ENCODE measurements at places on chromosomes 6 and 20.

- no peak for DNase-seq
Measured at GRCh38 chr6:25312703-25313102, 33.5 kb downstream of the CARMIL1 start.

DNA sequence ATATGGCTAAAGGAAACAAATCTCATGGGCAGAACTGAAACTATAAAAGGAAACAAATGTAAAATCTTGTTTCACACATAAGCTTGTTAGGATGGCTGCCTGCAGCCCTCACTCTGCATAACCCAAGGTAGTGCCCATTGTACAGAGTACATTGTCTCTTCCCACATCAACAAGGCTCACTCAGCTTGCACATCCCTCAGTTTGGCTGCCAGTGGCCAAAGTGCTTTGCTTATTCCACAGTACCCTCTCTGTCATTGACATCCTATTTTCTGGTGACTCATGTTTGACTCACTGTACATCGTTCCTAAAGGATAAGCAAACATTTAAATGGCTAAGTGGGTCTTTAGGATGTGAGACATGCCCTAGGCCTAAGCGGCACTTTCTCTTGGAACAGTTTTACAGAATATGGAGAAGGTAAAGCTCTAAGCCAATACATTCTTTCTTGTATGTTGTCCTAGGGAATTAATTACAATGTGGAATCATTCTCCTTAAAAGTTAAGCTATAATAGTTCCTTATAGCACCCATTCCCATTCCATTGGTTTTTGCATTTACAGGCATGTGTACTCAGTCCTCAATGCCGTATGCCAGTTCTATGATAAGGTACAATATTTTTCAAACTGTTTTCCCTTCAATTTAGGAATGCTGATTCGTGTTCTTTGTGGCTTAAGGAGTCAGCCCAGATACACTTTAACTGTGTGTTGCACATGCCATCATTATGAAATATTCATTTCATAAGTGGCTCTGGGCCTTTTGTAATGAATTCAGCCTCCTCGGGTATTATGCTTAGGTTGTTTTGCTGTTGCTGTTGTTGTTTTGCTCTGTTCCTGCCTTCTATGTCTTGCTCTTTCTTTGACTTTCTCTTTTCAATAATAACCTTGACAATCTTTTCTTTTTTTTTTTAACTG, 5.5 kb downstream of the ANKEF1 start:
- DNase-seq: no peak

GRCh38 chr6:4610256-4610655, 165.9 kb upstream of the CDYL start:
- no peak for DNase-seq

GRCh38 chr6:11366183-11366933, 133.9 kb upstream of the NEDD9 start:
- DNase-seq: no peak

DNA sequence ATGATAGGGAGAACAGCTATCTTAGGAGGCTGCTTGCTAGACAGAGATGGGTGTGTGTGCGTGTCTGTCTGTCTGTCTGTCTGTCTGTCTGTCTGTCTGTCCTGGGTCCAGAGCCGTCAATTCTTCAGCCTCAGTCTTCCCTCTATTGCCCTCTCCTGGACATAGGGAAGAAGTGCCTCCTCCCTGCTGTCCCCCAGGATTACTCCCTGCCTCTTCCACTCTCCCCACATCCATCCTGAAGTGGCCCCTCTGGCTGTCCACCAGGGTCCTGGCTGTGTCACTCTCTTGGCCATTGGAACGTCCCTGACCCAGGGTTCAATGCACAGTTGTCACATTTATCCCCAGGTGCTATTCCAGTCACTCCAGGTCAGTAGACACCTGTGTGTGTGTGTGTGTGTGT, 10.2 kb downstream of the TREML2 start:
- DNase-seq: no peak

- no peak for DNase-seq
Measured at GRCh38 chr20:34569598-34569997, 11.1 kb downstream of the MAP1LC3A start.

DNA sequence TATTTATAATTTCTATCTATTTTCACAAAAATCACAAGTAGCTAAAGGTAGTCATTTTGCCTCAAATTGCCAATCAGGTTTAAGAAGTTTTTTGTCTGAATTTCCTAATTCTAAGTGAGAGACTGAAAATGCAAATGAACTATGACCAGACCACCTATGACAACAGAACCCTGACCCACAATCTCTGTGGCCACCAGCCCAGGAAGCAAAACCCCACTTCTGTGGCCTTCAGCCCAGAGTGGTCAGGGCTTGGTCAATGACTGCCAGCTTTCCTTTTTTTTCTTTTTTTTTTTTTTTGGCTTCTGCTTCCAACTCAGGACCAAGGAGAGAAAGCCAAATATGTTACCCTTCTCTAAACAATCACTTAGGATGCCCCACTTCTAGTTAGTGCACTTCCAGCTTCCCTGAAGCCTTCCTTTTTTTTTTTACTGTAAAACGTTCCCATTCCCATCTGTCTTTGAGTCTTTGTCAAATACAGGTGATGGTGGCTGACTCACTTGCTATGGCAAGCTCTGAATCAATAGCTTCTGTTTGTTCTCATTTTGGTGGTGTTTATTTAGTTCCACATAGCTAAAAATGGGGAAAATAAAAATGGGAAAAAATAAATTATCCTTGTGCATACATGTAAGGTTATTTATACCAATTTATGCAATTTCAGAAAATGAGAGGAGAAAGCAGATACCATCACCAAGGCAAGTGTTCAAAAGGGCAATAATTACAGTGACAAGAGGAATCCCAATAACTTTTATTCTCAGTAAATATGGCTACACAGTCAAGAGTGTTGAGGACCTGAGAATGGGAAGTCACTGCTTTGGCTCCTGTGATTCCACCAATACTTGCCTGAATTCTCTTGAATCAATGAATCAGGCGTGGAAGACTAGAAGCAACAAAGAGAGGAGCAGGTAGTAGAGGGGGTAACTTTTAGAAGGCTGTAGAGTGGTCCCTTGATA, 170.3 kb upstream of the PDE7B start:
- no peak for DNase-seq

Measured in AML-193 (cell line).